NK-92 treated with Interleukin-12 subunit alpha and Interleukin-12 subunit beta, amount 100 ng/mL, for 24 hours (cell line): ENCODE measurements at places on chromosomes 3 and 15.

- peak; percentile 40 for DNase-seq
Observed at GRCh38 chr3:179072100-179072438, 460 bp upstream of the ZMAT3 start.

DNA sequence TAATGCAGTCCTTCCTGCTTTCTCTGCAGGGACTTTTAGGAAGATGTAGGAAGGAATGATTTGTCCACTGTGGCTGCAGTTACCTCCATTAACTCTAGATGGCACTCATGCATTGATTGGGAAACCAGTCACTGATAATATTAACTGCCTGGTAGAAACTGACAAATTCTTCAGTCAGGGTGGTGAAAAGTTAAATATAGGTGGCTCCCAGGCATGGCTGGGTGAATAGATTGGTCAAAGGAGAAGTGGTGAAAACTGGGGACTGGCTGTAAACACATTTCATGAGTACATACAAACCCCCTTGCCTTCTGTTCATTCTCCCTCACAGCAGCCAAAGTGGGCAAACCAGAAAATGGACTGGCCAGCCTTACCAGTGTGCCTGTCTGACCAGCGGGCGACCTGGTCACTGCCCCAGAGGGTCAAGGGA lies 333.4 kb downstream of the THSD4 start:
- DNase-seq, result no peak

DNA sequence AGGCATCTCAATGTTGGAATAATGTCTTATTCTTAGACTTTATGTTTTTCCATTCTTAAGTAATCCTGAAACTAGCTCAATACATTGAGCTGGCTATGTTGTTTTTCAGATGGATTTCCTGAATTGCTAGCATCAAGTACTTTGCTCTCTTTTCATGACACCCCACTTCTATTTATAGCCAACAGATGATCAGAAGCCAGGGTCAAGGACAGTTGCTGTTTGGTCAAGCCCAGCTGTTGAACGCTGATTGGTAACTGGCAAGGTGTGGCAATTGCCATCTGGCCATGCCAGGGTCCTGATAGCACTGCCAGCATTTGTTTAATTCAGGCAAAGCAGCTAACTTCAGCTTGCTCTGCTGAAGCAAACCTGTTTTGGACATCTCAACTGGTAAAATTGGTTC lies 46.2 kb upstream of the PLCL2 start:
- DNase-seq, result no peak

DNA sequence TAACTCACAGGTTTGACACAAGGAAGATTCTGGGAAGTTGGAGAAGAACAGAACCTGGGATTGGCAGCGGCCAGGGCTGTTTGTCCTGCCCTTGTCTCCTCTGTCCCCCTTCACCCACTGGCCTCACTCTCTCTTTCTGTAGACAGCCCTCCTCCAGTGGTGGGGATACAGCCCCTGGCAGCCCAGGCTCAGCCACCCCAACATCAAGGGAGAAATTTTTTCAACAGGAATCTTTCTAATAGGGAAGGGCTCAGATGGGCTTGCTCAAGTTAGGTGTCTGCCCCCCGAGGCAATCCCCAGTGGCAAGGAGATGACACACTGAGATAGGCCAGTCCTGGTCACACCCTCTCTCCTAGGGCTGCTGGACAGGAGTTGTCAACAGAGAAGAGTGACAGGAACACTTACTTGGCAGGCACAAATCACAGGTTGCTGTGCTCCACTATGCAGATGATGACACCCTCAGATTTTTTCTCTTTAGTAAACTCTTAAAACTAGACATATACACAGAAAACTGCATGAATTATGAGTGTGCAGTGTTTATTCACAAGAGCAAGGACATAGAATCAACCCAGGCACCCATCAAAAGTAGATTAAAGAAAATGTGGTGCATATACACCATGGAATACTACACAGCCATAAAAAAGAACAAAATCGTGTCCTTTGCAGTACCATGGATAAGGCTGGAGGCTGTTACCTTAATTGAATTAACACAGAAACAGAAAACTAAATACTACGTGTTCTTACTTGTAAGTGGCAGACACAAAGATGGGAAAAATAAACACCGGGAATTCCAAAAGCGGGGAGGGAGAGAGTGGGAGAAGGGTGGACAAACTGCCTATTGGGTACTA lies 36.3 kb downstream of the PLA2G4D start:
- DNase-seq, result no peak

DNA sequence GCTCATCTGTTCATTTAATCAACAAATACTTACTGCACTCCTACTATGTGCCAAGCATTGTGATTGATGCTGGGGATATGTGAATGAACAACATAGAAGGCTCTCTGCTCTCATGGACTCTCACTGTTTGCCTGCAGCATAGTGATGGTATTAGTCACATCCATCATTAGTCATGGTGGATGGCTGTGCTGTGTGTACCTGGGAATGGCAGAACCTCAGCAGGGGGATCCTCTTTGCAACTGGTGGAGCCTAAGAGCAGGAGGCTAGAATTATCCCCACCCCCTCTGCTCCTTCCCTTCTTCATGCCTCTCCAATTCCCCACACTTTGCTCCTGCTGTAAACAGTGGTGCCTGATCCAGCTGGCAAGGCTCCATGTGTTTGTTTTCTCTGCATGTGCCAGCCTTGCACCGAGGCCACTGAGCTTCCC lies 20.5 kb downstream of the BOC start:
- DNase-seq, result no peak

- no peak for DNase-seq
Observed at GRCh38 chr15:51726302-51727073, 11.0 kb downstream of the LYSMD2 start.

DNA sequence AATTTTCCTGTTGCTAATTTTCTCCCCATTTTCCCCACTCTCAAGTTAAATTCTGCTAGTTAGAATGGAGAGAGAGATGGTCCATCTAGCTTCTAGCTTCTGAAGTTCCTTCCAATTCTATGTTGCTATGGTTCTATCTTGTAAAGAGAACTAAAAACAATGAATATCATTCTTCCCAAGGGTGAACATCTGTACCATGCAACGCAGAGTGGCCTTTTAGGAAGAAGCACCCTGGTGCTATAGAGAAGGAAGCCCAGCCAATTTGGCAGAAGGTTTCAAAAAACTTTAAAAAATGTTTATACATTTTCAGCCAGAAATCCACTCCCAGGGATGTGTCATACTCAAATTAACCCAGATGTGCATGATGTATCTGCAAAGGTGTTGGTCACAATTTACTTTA lies 149.1 kb downstream of the SEMA6D start:
- no peak for DNase-seq

DNA sequence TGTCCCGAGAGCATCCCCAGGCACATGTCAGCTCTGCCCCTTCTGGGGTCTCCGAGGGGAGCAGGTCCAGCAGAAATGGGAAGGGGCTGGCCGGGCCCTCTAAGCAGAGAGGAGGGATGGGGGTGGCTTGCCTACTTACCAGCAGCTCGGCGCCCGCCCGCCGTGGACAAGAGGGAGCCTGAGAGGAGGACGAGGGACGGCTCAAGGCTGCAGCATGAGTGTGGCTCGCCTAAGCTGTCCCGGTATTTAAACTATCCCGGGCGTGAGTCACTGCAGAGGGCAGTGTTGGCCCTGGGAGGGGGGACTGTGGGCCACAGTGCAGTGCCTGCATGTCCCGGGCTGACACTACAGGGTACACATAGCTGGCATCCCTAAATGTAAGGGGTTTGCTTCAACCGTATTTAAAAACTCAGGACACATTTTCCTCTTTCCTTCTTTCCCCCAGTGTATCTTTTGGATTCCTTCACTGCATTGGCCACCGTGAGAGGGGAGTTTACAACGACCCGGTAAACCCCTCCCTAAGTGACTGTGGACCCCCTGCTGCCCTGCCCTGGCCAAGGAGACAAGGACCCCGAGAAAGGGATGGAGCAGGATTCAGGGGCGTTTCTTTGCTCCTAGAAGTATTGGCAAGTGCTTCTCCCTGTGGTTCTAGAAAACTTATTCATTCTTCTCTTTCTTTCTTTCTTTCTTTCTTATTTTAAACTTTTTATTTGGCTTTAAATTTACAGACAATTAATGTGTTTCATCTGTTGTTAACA lies at the start of gene LRRC15:
Gene LRRC15, minus strand, starts transcription at position 222 of the 758 bp plus-strand sequence. CDS start 8,700 bp downstream, outside the sequence.
- no peak for DNase-seq

DNA sequence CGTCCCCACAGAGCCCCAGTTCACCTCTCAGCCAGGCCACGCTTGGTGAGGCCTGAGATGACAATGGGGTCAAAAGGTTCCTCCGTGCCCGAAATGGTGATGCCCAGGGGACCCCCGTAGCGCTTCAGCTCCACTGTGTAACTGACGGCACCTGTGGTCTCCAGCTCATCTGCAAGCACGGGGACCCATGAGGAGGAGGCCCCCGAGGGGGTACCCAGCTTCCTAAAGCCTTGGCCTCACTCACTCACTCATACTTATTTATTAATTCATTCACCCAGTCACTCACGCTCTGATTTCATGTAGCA lies 30.4 kb downstream of the GRIP2 start:
- DNase-seq, result no peak

DNA sequence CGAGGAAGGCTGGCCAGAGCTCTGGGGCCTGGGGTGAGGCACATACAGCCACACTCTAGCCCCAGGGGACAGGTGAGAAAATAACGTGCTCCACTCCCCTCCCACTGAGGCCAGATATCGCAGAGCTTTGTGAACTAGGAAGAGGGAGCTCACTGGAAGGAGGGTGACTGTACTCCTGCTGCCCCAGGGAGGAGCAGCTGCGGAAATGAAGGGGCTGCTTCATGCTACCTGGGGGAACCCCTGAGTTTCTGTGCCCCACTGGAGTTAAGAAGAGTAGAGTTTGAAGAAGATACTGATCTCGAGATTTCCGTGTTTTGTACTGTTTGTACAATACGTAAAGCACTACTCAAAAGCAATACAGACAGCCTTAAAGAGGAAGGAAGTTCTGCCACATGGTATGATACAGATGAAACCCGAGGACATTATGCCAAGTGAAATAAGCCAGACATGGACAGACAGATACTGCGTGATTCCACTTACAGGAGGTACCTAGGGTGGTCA lies 44.6 kb downstream of the CMTM6 start:
- no peak for DNase-seq

DNA sequence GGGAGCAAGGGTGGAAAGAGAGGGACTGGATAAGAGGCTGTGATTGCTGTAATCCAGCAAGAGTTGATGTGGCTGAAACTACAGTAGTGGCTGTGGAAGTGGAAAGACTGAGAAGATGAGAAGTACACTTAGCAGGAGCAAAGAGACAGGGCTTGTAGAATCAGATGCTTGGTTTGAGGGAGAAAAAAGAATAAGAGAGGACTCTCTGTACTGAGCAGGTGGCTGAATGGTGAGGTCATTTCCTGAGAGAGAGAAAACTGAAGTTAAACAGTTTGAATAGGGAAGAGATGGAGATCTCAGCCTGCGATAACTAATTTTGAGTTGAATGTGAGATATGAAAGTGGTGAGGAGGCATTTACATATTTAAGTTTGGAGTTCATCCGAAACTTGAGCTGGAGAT lies 95.8 kb upstream of the SLC25A36 start:
- DNase-seq, result no peak

DNA sequence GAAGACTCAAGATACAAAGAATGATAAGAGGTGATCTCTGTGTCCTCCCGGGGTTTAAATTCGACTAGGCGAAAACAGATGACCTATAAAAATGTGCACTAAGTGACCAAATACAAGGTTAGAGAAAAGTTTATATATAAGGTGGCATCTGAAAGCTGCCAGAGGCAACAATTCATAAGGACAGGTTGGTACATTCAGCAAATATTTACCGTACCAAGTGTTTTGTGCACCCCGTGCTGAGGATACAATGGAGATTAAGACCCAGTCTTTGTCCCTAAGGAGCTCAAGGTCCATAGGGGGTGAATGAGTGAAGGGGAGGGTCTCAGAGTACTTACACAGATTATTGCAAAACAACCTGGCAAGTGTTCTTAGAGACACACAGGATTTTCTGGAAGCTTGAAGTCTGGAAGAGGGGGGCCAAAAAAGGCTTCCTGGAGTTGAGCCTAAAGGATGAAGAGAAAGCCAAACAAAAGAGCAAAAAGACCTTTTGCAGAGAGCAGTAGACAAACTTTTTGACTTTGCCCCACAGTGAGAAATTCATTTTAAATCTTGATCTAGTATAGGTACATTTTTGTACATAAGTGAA lies 71.4 kb upstream of the LRIG1 start:
- DNase-seq, result no peak

DNA sequence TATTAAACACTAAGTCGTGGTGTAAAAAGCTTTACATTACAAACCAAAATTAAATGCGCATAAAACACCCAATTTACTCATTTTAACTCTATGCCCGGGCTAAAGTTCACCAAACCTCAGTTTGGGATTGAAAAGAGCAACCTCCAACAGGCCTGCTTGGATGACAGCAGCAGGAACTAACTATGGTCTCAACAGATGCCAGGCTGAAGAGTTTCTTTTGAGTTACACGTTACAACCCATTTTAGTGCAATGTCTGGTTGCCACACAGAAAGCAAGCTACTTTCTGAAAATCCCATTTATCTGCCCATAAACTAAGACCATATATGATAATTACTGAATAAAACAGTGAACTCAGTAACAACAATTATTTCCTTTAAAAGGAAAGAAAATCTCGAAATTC lies 2.2 kb downstream of the SATB1 start:
- no peak for DNase-seq

GRCh38 chr3:88742106-88742505 lies 365.3 kb upstream of the EPHA3 start:
- no peak for DNase-seq

DNA sequence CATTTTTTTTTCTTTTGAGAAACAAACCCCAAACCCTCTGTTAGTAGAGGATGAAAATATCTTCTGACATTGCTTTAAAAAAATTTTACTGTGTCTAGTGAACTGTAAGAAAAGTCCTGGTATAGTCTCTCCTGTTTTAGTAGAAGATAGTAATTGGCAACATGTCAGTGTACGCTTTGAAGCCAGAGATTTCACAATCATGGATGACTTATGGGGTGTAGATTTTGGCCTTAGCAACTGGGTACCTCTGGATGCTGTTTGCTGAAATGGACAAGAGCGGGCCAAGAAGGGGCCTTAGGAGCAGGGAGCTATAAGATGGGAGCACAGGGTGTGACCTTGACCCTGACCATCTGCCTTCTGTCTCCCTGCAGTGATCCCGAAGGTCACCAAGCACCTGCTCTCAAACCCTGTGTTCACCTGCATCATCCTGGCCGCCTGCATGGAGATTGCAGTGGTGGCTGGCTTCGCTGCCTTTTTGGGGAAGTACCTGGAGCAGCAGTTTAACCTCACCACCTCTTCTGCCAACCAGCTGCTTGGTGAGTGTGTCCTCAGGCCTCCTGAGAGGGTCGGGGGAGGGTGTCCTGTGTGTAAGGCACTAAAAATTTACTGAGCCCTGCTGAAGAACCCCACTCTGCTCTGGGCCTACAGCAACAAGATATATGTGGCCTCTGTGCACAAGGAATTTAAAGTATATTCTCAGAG lies 266.7 kb downstream of the SLCO3A1 start:
- DNase-seq, result no peak

DNA sequence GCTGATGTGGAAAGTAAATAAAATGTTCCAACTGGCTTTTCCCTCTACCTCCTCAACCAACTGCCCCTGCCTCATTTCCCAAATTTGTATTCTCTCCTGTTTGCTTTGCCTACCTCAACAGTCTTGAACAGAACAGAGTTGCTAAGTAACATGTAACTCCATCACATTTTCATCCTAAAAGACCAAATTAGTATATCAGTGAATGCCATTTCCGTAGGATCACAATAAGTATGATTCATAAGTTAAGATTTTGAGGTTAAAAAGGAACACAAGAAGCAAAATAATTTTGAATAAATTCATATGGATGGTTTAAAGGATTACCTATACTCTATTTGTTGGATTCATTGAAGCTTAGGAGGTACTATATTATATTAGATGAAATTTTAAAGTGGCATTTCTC lies 154.9 kb downstream of the ECT2 start:
- DNase-seq, result no peak
